ENCODE measurements at places on chromosomes 16 and 17.

DNA sequence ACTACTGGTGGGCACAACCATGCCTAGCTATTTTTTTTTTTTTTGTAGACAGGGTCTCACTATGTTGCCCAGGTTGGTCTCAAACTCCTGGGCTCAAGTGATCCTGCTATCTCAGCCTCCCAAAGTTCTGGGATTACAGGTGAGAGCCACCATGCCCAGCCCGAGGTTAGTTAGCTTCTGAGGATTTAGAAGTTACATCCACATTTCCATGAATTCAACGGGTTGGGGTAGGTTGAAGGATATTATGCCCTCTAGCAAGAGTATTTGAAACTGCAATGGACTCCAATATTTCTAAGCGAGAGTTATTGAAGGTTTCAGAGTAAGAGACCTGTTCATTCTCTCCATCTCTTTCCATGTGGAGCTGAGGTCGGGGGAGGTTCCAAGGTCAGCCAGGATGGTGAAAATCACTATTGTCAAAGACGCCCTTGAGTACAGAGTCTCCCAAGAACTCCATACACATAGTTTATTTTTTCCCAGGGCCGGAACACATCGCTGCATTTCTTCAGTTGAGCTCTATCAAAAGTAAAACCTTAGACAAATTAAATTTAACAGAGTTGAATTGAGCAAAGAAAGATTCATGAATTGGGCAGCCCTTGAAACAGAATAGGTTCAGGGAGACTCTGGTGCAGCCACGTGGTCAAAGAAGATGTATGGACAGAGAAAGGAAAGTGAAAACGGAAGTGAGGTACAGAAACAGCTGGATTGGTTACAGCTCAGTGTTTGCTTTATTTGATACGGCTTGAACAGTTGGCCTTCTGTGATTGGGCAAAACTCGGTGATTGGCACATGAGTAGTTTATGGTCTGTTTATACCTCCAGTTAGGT is 19.0 kb upstream of the ITPRIPL2 start:
- no peak overlapping the region for H3K4me3 ChIP-seq
- H3K4me1 ChIP-seq: no peaks in the 10 kb centered on the region
- no peak overlapping the region for H3K27ac ChIP-seq
- DNase-seq: no peak
- no peaks in the 10 kb centered on the region for H3K36me3 ChIP-seq

- H3K27me3 ChIP-seq: no peaks in the 10 kb centered on the region
- H3K4me3 ChIP-seq: no peak overlapping the region
- no peak overlapping the region for H3K27ac ChIP-seq
- H3K4me1 ChIP-seq: no peaks in the 10 kb centered on the region
These were observed 223.2 kb downstream of the C16orf95 start for GRCh38 chr16:87093804-87094555.

DNA sequence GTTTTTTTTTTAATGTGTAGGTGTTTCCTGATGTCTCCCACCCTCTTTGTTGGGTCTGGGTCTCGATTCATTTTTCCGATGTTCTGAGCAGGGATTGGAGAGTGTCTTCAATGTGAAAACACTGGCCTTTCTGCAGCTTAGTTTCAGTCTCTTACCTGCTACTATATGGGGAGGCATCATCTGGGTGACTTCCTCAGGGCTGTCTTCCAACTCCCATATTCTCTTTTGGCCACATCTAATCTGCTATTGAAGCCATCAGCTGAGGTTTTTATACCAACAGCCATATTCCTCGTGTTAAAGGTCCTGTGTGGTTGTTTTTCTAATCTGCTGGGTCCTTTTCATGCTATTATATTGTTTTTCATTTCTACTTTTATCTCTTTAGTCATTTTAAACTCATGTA is 13.2 kb upstream of the SSTR5 start:
- no peak for DNase-seq
- no peak overlapping the region for H3K27ac ChIP-seq
- peaks cover 6% of the 10 kb centered on the region for H3K4me1 ChIP-seq
- no peaks in the 10 kb centered on the region for H3K27me3 ChIP-seq

DNA sequence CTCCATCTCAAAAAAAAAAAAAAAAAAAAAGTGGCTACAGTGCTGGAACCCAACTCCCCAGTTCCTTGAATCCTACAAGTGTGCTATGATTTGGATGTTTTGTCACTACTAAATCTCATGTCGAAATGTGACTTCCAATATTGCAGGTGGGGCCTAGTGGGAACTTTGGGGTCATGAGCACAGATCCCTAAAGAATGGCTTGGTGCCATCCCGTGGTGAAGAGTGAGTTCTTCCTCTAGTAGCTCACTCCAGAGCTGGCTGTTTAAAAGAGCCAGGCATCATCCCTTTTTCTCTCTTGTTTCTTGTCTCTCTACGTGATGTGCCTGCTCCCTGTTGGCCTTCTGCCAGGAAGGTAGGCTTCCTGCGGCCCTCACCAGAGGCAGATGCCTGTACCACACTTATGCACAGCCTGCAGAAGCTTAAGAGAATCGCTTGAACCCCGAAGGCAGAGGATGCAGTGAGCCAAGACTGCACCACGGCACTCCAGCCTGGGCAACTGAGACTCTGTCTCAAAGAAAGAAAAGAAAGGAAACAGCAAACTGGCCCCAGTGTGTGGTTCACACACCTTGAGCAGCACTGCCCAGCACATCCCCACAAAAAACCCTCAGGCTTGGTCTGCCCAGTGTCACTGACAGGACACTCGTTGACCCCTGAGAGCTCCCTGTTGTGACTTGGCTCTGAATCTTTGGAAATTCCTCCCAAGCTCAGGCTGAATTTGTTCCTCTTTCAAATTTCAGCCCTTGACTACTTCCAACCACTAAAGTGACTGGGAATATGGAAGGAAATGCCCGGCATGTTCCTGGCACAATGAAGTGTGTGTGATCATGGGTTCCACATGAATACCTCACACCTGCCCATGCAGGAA is 3.1 kb downstream of the MT1E start:
- no peak overlapping the region for H3K4me3 ChIP-seq
- H3K27ac ChIP-seq: peak overlapping the region; percentile 45
- no peak for DNase-seq
- no peaks in the 10 kb centered on the region for H3K36me3 ChIP-seq

- H3K27ac ChIP-seq: no peak overlapping the region
- H3K4me1 ChIP-seq: peaks cover 6% of the 10 kb centered on the region
- no peaks in the 10 kb centered on the region for H3K36me3 ChIP-seq
These were observed 744 bp downstream of the JPH3 start for GRCh38 chr16:87602821-87603683.

- H3K27ac ChIP-seq: no peak overlapping the region
- no peaks in the 10 kb centered on the region for H3K27me3 ChIP-seq
- no peak for DNase-seq
- H3K4me1 ChIP-seq: peaks cover 4% of the 10 kb centered on the region
These were observed 4.4 kb upstream of the DHX40 start for GRCh38 chr17:59561042-59561441.

GRCh38 chr17:65936013-65936412 is 255.9 kb downstream of the CEP112 start:
- DNase-seq: no peak
- no peaks in the 10 kb centered on the region for H3K27me3 ChIP-seq
- H3K4me3 ChIP-seq: no peak overlapping the region

- H3K36me3 ChIP-seq: no peaks in the 10 kb centered on the region
- no peak for DNase-seq
- no peaks in the 10 kb centered on the region for H3K4me1 ChIP-seq
- no peak overlapping the region for H3K4me3 ChIP-seq
- H3K27ac ChIP-seq: no peak overlapping the region
These were observed 23.7 kb downstream of the PIPOX start for GRCh38 chr17:29066606-29067005.

- peaks cover 25% of the 10 kb centered on the region for H3K4me1 ChIP-seq
- no peak for DNase-seq
- no peaks in the 10 kb centered on the region for H3K36me3 ChIP-seq
- H3K4me3 ChIP-seq: no peak overlapping the region
- H3K27ac ChIP-seq: no peak overlapping the region
These were observed 2.2 kb upstream of the CDH5 start for GRCh38 chr16:66364117-66364958.

DNA sequence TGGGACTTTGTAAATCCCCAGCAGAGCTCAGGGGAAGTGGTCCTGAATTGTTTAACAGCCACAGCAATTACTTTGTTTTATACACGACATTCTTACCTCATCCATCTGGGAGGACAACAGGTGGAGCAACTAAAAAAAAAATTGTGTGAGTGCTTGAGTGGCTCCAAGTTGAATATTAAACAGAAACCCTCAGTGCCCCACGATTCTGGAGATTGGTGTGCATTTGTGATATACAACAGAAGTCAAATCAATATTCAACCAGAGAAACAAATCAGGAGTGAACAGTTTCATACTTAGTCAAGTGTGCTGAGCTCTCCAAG is 204.8 kb downstream of the HAPSTR1 start:
- H3K27me3 ChIP-seq: no peaks in the 10 kb centered on the region
- no peaks in the 10 kb centered on the region for H3K36me3 ChIP-seq
- no peak overlapping the region for H3K4me3 ChIP-seq

DNA sequence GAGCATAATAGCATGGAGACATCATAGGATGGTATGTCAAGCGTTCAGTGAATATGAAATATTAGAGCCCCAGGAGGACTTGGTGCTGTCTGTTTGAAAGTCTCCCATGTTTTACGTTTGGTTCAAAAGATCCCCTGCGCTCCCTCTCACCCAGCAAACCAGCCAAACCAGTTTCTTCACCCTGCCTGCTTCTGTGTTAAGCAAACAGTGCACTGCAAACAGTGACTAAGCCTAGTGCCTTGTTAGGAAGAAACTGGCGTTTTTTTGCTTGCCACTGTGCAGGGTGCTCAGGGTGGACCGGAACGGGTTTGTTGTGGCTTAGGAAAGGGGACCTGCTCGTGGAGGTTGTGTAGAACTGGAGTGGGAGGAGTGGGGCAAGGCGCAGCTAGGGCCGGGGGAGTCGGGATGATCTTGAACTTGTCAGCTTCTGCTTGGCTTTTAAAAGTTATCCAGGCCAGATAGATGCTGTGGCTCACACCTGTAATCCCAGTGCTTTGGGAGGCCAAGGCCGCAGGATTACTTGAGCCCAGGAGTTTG is 7.7 kb downstream of the CDH1 start:
- H3K4me1 ChIP-seq: peaks cover 13% of the 10 kb centered on the region
- DNase-seq: no peak
- H3K27ac ChIP-seq: peak overlapping the region; percentile 55
- H3K27me3 ChIP-seq: no peaks in the 10 kb centered on the region
- H3K36me3 ChIP-seq: no peaks in the 10 kb centered on the region

DNA sequence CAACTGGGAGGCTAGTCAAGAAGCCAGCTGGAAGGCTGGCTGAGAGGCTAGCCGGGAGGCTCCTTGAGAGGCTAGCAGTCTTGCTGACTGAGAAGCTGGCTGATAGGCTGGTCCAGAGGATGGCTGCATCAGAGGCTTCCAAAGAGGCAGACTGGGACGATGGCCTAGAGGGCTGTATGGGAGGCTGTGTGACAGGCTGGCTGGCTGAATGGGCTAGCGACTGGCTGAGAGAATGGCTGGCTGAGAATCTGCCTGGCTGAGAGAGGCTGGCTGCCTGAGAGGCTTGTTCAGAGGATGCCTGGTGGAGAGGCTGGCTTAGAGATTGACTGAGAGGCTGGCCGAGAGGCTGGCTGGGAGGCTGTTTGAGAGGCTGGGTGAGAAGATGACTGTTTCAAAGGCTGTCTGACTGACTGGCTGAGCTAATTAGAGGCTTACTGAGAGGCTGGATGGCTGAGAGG is 34.8 kb upstream of the ACSM2B start:
- peaks cover 34% of the 10 kb centered on the region for H3K4me1 ChIP-seq
- no peak for DNase-seq
- H3K27ac ChIP-seq: peak overlapping the region; percentile 74
- no peaks in the 10 kb centered on the region for H3K27me3 ChIP-seq
- peak overlapping the region; percentile 37 for H3K4me3 ChIP-seq

- DNase-seq: no peak
- H3K27ac ChIP-seq: no peak overlapping the region
- H3K27me3 ChIP-seq: no peaks in the 10 kb centered on the region
- no peaks in the 10 kb centered on the region for H3K36me3 ChIP-seq
- peaks cover 12% of the 10 kb centered on the region for H3K4me1 ChIP-seq
These were observed 2.4 kb upstream of the PRR15L start for GRCh38 chr17:47959825-47960655.

GRCh38 chr17:39928858-39929645 is 1.5 kb downstream of the LRRC3C start:
- DNase-seq: no peak
- H3K27ac ChIP-seq: peak overlapping the region; percentile 92
- peaks cover 47% of the 10 kb centered on the region for H3K4me1 ChIP-seq
- no peaks in the 10 kb centered on the region for H3K36me3 ChIP-seq
- H3K27me3 ChIP-seq: no peaks in the 10 kb centered on the region

DNA sequence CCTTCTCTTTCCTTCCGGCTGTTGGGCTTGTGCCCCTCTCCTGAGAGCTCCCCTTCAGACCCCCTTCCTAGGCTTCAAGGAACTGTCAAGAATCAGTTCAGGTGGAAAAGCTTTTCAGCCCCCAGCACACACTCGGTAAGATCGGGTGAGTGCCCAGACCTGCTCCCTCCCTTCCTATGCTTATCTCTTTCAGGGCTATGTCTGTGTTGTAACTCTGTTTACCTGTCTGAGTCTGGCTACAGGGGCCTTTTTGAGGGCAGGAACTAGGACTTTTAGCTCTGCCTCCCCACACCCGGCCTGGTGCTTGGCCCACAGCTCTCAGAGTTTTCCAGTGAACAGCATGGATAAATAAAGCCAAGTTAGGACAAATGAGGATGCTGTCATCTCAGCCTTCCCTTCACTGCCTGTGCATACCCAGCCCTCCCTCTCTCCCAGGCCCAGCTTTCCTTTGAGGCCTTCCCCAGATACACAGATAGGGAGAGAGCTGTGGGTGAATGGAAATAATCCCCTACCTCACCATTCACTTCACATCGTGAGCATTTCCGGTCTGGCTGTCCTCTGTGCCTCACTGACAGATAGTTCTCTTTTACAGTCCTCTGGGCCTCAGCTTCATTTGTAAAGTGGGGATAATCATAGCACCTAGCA is 5.7 kb upstream of the MRPS23 start:
- H3K27ac ChIP-seq: no peak overlapping the region
- H3K27me3 ChIP-seq: no peaks in the 10 kb centered on the region
- H3K4me3 ChIP-seq: no peak overlapping the region
- H3K36me3 ChIP-seq: no peaks in the 10 kb centered on the region
- peaks cover 36% of the 10 kb centered on the region for H3K4me1 ChIP-seq

GRCh38 chr17:74953134-74953687 is 17.5 kb downstream of the OTOP3 start:
- no peaks in the 10 kb centered on the region for H3K4me1 ChIP-seq
- H3K36me3 ChIP-seq: no peaks in the 10 kb centered on the region
- no peak overlapping the region for H3K27ac ChIP-seq
- DNase-seq: no peak
- no peaks in the 10 kb centered on the region for H3K27me3 ChIP-seq

- no peaks in the 10 kb centered on the region for H3K36me3 ChIP-seq
- no peak for DNase-seq
- no peaks in the 10 kb centered on the region for H3K27me3 ChIP-seq
- no peaks in the 10 kb centered on the region for H3K4me1 ChIP-seq
These were observed 83.5 kb upstream of the DNAJA2 start for GRCh38 chr16:47056688-47057629.

GRCh38 chr17:43070257-43070656 is 45.2 kb downstream of the RND2 start:
- H3K27me3 ChIP-seq: no peaks in the 10 kb centered on the region
- no peak overlapping the region for H3K4me3 ChIP-seq
- no peaks in the 10 kb centered on the region for H3K36me3 ChIP-seq
- H3K27ac ChIP-seq: no peak overlapping the region

- no peak for DNase-seq
- peaks cover 15% of the 10 kb centered on the region for H3K4me1 ChIP-seq
- no peaks in the 10 kb centered on the region for H3K27me3 ChIP-seq
- no peak overlapping the region for H3K27ac ChIP-seq
- H3K4me3 ChIP-seq: no peak overlapping the region
These were observed 16.5 kb downstream of the GPT2 start for GRCh38 chr16:46900455-46901235.

- no peaks in the 10 kb centered on the region for H3K27me3 ChIP-seq
- no peaks in the 10 kb centered on the region for H3K4me1 ChIP-seq
- DNase-seq: no peak
- H3K27ac ChIP-seq: no peak overlapping the region
- H3K4me3 ChIP-seq: no peak overlapping the region
- no peaks in the 10 kb centered on the region for H3K36me3 ChIP-seq
These were observed 7.1 kb upstream of the TM4SF5 start for GRCh38 chr17:4764595-4764994.

Measured in vagina (tissue), 2 donors.